Activated CD4-positive, alpha-beta memory T cell treated with anti-CD3 and anti-CD28 coated beads for 36 hours (primary cell): ENCODE measurements at places on chromosomes 3 and 15.

- DNase-seq: no peak
These were observed 150.8 kb downstream of the LEKR1 start for GRCh38 chr3:156976933-156977332.

DNA sequence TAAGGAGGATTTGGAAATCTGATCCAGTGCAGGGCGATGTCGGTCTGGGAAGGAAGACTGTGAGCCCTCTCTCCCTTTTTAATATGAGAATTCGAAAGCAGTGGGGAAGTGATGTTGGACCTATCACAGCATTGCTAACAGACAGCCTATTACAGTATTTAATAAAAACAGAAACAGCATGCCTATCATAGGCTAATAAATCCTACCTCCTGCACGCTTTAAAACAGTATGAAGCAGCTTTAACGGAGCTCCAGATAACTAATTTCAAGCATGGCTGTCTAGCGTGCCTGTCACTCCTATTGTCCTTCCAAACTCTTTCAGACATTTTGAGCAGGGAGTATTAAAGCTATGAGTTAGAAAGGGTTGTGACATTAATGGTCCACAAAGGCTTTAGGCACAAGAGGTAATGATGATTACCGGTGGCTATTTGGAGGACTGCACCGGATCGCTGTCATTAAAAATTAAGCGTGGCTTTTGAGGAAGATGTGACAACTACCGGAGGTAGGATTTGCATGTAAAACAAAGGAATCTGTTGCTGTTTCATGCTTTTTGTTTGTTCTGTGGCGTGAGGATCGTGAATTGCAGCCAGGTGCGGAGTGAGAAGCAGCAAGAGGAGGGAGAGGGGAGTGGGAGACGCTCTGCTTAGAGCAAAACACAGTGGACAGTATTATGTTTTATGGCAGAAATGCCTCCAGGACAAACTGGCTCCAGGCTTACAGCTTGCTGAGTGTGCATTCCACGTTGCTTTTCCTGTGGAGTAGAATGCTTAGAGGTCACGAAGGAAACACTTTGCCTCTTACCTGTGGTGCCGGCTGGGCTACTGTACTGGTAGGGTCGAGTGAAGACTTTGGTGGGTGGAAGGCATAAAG lies at the start of gene KCNMB2:
KCNMB2 (plus strand) TSS at position 226 of the 869 bp plus-strand sequence.
- DNase-seq: no peak

- no peak for DNase-seq
These were observed 63.6 kb downstream of the CYP11A1 start for GRCh38 chr15:74303741-74304309.

DNA sequence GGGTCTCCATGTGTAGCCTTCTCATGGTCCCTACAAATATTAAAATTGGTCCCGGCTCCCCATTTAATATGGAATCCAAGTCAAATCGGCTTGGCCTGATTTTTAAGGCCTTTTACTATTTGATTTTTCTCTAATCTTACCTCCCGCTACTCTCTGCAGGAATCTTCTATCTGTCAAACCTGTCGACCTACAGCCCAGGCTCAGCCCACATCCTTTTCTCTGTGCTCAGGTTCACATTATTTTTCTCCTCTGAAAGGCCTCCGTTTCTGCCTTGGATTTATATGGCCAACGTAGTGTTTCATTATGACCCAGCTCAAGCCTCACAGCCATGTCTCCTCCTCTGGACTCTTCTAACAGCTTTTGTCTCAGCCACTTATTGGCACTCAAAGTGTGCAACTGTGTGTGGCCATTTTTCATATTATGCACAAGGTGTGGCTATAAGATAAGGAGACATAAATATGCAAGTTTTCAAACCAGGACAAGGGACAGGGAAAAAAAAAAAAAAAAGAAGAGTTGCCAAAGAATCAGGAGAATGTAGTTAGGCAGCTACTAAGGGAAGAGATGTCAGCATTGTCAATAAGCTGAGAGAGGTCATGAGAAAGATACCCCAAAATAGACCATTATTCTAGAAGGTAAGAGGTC lies 2.1 kb upstream of the GLCE start:
- no peak for DNase-seq

DNA sequence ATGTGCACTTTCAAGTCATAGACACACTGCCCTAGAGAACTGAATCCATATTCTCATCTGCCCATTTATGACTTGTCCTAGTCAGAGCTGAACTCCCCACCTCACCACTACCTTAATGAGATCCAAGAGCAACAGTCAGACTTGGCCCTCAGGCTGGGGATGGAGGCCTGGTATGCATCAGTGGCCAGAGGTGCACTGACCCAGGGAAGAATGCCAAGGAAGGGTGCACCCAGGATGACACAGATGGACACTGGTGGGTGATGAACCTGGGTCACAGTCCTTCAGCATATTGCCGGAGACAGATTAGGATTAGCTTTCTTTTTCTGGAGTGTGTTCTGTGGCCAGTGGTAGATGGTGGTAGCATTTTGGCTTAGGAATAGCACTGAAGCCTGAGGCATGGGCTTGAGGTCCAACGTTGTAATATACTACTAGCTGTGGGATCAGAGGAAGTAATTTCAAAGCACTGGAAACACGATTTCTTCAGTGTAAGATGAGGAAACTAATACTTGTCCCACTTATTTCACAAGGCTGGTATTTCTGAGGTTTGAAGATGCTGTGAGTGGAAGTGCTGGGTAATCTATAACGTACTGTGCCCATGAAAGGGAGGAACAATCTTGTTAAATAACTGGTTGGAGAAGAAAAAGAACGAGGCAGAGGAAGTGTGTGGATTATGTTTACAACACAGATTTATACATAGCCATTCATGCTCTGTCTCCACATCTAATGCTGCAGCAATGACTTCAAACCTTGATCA lies 265.0 kb downstream of the THRB start:
- DNase-seq: no peak
